Calu3 (cell line): ENCODE measurements at places on chromosomes 3 and 15.

GRCh38 chr15:60020736-60021135 is 16.6 kb downstream of the FOXB1 start:
- DNase-seq, result no peak

DNA sequence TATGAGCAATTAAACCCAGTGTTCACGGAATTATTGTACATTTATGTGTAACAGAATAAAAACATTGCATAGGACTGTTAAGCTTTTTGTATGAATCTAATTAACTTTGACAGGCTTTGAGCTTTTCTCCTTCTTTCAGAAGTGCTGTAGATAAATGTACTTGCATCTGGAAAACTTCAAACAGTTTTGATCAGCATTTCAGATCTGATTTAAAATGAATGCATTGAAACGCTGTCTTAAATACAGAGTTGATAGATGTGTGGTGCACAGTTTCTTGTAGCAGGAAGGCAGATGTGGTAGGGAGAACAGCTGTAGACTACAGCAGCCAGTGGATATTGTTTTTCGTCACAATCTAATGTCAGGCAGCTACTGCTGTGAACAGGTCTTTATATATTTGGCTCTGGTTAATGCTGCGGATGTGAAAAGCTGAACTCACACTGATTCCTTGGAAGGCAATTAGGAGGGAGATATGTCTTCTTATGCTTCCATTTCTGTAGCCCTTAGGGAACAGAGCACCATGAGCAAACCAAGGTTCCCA is 193.8 kb upstream of the GOLIM4 start:
- no peak for DNase-seq

DNA sequence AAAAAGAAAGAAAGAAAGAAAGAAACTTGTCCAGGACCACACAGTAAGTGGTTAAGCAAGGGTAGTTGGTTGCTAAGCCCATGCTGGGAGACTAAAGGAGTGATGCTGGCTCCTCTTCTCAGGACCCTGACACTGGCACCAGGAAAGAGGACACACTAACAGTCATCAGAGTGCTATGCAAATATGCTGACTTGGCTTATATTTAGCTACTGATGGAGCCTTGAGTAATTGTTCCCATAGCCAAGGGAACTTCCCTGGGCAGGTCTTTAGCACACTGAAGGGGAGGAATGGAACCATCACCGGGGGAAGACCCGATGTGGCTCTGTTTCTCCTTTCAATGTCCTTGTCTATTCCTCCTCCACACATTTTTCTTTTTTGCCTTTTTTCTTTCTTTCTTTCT is 6.2 kb downstream of the TMEM40 start:
- DNase-seq, result no peak

DNA sequence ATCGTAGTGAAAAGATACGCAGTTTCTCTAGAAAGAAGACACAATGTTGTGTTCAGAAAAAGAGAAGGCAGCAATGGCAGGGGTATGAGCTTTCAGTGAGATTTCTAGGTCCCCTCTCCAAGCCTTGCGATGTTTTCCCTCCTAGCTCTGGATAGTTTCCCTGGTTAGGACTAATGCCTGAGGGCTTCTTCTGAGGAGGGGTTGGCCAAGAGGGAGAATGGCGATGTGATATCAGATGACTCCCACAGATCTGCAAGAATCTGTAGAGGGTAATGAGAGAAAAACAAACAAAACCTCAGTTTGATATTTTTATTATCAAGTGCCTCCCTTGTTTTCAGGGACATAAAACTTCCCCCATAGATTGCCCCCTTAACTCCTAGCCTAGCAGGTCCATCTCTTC is 4.1 kb upstream of the CLDN1 start:
- no peak for DNase-seq

DNA sequence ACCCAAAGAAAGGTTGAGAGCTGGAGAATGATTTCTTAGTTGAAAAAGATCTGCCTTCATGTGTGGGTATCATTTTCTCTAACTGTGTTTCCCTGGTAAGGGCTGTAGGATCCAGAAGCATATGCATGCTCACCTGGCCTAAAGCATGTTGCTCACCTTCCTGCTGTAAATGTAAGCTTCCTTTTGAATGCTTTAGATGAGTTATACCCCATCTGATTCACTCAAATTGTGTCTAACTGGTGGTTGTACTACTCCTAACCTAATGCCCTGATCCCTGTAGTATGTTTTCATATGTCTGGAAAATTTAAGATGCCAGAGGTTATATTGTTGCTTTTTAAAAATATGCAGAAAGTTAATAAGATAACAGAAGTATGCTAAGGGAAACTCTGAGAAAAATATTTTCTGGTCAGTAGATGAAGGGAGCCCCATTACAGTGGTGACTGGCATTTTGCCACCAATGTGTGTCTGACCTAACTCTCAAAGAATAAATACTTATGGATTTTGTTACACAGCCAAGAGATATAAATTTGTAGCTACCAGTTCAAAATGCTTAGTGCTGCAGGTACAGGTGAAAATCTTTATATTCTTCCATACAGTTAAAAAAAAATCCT is 7.7 kb downstream of the FILIP1L start:
- no peak for DNase-seq
